Right atrium auricular region (tissue), 2 donors: ENCODE measurements at places on chromosomes 3 and 15. TPM values are rescaled to one million over a fixed set of nuclear protein-coding genes. Genes with fewer than 3 reads are reported as not detected.

DNA sequence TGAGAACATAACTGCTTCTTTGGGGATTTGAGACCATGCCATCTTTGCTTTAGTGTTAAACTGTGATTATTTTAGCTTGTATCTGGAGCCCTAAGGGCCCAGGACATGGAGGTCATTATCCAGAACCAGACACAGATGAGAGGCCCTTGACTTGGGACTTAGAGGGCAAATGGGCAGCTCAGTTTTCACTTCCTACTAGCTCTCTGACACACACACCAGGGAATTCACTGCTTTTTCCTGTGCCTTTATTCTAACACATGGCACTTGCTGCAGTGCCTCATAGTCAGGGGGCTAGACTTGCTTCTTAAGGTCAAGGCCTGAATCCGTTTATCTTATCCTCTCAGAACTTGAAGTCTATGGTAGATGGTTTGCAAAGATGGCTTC lies 33.3 kb downstream of the AMOTL2 start:
- DNase-seq = no peak

GRCh38 chr3:43695443-43695842 lies 4.7 kb downstream of the ABHD5 start:
- DNase-seq = no peak

DNA sequence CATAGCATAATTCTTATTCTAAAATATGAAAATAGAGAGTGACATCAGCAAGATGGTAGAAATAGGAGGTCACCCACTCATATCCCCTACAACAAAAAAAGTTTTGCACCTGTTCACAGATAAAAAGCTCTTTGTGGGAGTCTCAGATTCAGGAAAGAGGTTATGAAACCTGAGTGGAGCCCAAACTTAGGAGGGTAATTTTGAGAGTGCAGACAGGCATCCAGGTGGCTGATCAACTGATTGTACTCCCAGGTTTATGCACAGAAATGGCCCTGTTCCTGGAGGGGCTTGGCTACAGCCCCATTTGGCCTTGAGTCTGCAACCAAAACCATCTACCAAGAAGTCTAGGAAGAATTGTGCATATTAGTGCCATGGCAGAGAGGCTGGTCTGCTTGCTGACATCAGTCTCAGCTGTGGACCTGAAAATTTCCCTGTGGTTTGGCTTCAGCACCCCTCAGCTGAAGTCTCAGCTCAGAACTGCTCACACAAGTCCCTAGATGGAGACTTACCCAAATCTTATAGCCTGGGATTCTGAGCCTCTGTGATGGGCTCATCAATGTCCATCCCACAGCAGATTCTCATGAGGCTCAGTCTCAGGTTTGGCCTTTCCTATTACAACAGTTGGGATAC lies 291.6 kb downstream of the IL20RB start:
- DNase-seq = no peak

SAMD7 gene
- total RNA-seq = not detected

- DNase-seq = no peak
These were observed 22.1 kb upstream of the LARS2 start for GRCh38 chr3:45366290-45366689.

PLA2G4E gene
- total RNA-seq = not detected

DZIP1L gene
- 4.0 TPM for total RNA-seq

SIDT1 gene
- total RNA-seq = 0.16 TPM

LSAMP gene
- total RNA-seq = 1.7 TPM

RAB5A gene
- total RNA-seq = 39.7 TPM

DNA sequence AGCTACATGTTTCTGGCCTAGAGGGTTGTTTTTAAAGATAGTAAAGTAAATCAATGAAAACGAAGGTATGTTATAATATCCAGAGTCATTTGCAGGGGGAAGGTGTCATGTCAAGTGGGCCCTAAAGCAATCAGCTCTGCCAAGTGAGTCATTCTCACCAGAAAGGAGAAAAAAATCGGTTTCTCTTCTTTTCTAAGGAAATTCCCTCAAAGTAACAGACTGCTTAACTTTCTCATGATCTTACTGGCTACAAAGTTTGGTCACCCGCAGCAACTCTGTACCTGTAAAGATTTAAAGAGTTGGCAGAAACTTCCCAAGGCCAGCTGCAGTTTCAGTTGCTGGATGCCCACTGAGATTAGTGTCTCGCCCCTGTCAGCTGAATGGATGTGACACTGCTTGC lies 5.5 kb upstream of the FSIP1 start:
- no peak for DNase-seq

LRRC2 gene
- total RNA-seq = 29.7 TPM

GRCh38 chr3:98650971-98651779 lies 57.8 kb upstream of the CPOX start:
- no peak for DNase-seq

TMEM212 gene
- not detected for total RNA-seq

DNA sequence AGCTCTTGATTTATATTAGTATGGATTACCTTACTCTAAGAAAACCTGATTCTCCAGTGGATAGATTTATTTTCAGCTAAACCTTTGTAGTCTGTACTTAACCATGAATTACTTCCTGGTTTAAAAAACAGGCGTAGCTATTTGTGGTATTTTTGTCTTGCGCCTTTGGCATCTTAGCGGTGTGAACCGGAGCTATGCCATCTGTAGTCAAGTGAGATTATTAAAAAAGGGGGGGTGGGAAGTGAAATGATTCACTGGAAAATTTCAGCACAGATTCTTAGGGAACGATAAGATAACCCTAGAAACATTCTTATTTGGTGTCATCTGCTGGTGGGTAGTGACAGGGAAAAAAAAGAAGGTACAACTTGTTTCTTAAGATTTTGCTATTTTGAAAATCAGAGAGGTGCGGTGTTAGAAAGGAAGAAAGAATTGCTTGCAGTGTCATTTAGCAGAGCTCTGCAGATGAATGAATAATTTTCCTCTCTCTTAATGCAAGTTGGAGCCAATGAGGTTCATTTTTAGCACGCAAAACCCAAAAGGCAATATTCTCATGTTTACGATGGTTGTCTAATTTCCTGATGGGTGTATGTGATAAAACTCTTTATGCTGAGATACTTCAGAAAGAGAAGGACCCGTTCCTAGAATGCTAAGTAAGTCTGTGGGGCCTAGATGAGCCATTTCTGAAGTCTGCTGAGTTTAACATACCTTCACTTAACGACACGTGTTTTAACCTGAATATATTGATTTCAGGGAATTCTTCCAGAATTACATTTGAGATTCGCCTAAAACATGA lies 44.0 kb downstream of the PSMD6 start:
- DNase-seq = no peak

GRCh38 chr15:101615986-101616848 lies 36.0 kb downstream of the TM2D3 start:
- peak; percentile 77 for DNase-seq

DNA sequence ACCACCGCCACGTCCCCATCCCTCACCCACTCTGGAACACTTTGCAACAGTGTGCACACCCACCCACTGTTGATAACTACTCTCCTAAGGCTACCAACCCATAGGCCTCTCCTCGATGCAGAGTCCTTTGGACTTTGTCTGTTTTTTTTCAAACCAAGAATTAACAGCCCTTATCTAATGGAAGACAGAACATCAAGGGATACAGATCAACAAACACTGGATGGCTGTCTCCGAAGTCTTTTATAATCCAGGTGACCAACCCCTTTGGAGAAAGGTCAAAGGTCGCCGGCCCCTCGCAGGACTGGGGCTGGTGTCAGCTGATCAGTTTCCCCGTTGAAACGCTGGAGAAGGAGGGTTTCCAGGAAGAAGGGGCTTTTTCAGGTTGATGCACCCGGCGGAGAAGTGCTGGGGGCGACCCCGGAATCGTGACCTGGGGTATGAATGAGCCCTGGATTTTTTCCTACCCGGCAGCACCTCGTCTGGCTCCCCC lies 532 bp downstream of the B4GALT4 start:
- no peak for DNase-seq

GPX1 gene
- 121 TPM for total RNA-seq

DNA sequence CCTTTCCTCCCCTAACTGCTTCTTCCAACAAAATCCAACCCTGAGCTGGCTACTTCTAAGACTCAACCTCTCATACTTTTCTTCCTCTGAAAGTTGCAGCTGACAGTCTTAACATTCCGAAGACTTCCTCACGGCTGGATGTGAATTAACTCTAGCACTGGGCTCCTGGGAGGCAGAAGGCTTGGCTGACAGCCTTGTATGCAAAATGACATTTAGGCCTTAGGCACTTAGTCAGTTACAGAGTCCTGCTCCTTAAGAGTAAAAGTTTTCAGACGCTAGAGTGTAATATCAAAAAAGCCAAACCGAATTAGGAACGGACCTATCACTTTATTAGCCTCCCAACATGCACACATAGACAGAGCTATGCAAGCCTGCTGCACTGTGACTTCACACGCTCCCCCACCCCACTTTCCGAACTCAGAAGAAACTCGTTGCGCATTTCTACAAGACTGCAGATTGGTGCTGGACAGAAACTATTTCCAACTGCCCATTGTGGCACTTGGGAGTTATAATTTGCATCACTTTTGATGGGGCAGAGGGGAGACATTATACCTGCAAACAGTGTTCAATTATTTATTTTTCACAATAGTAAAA lies 15.5 kb upstream of the ANXA2 start:
- DNase-seq = no peak

DNA sequence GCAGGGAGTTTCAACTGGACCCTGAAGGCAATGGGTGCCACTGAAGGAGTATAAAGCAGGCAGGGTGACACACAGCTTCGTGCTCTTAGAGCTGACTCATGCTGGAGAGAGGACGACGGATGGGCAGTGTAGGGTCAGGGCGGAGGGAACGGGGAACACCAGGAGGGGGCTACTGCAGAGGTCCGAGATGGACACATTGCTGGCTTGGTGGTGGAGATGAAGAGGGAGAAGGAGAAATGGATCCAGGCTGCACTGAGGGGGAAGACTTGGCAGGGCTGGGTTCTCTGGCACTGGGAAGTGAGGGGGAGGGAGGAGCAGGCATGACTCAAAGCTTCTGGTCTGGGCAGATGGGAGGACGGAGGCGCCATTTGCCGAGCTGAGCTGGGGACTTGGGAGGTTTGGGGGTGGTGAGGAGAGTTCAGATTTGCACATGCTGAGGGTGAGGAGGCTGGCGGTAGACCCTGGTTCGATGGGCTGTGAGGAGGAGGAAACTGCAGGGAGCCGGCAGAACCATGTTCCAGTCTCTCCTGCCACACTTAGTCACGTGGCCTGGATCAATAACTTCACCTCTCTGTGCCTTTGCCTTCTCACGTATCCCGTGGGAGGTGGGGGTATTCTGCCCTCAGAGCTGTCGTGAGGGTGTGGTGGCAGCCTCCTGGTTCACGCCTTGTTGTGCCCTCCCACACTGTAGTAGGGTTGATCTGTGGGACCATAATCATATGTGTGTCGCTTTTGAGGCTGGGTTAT lies 4.6 kb upstream of the KCTD6 start:
- no peak for DNase-seq

DNA sequence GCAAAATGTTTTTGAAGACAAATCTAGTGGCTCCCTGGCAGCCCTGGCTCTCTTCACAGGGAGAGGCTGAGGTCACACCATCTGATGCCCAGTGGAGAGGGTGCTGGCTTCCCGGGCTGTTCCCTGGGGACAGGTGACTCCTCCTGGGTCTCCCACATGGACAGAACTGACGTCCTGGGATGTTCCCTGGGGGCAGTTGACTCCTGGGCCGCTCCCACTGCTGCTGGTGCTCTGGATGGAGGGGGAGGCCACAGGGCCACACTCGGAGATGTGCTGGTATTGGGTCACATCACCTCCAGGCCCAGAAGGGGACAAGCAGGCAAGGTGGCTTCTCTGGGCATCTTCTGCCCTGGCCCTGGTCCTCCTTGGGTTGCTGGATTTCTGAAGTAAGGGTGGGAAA lies 27.8 kb upstream of the ACAD9 start:
- DNase-seq = no peak

GRCh38 chr15:69141286-69141701 lies 19.1 kb upstream of the GLCE start:
- DNase-seq = no peak

DNA sequence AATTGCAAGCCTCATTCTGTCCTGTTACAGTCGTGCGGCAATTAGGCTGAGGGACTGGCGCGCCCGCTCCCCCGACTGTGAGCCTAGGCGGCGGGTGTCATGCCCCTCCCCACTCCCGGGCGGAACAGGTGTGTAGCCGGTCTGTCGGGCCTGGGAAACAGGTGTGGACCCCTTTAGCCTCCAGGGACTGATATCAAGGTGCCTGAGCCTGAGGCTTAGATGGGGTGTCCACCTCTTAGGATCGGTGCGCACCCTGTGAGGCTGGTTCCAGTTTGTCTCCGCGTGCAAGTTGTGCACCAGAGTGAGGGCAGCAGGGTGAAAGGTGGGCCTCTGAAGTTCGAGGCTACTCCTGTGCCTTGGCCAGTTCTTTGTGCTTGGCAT lies 686 bp downstream of the VPS8 start:
- DNase-seq = no peak

DNA sequence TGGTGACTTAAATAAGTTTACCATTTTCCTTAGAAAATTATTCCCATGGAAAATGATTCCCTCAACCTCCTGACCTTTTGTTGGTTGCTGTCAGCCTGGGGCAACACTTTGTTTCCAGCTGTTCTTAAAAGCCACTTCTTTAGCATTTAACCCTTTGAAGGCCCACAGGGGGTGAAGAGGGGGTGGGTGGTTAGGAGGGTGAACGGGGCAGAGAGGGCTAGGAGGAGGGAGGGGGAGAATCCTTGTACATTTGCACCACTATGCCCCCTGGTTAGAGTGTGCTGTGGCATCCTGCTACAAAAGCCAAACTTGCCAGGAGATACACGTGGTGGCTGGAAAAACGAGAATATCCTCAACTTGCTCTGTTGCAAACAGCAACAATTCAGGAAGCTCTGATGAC lies 273.2 kb upstream of the RGMA start:
- no peak for DNase-seq

GRCh38 chr3:55669133-55669532 lies 182.0 kb upstream of the WNT5A start:
- no peak for DNase-seq

PAK6 gene
- total RNA-seq = 32.5 TPM

GRCh38 chr3:143482106-143483088 lies 362.8 kb downstream of the CHST2 start:
- no peak for DNase-seq

- no peak for DNase-seq
These were observed 209.5 kb downstream of the DTWD1 start for GRCh38 chr15:49830391-49830790.

GHSR gene
- not detected for total RNA-seq

DNA sequence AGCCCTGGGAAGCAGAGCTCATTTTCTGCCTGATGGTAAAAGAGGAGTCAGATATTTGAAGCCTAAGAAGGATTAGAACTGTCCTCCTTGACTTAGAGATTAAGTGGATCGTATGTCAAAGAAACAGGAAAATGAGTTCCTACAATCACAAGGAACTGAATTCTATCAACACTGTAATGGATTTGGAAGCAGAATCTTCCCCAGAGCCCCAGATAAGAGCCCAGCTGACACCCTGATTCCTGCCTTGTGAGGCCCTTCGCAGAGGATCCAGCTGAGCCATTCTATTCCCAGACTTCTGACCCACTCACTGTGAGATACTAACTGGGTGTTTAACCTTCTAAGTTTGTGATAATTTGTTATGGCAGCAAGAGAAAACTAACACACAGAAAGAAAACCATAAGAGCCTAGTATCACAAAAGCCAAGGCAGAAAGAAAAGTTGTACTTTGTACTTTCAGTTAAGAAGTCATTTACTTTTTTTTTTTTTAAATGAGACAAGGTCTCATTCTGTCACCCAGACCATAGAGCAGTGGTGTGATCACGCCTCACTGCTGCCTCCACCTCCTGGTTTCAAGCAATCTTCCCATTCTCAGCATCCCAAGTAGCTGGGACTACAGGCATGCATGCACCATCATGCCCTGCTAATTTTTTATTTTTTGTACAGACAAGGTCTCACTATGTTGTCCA lies 61.1 kb upstream of the ZBTB20 start:
- no peak for DNase-seq

- no peak for DNase-seq
These were observed 39.8 kb downstream of the FOXB1 start for GRCh38 chr15:60043744-60044435.

GRCh38 chr3:158950178-158950901 lies 148.5 kb downstream of the MFSD1 start:
- DNase-seq = no peak
